ENCODE measurements at places on chromosomes 1 and 21.

GRCh38 chr1:186753241-186753640 lies 73.0 kb upstream of the PTGS2 start:
- no peak for DNase-seq

DNA sequence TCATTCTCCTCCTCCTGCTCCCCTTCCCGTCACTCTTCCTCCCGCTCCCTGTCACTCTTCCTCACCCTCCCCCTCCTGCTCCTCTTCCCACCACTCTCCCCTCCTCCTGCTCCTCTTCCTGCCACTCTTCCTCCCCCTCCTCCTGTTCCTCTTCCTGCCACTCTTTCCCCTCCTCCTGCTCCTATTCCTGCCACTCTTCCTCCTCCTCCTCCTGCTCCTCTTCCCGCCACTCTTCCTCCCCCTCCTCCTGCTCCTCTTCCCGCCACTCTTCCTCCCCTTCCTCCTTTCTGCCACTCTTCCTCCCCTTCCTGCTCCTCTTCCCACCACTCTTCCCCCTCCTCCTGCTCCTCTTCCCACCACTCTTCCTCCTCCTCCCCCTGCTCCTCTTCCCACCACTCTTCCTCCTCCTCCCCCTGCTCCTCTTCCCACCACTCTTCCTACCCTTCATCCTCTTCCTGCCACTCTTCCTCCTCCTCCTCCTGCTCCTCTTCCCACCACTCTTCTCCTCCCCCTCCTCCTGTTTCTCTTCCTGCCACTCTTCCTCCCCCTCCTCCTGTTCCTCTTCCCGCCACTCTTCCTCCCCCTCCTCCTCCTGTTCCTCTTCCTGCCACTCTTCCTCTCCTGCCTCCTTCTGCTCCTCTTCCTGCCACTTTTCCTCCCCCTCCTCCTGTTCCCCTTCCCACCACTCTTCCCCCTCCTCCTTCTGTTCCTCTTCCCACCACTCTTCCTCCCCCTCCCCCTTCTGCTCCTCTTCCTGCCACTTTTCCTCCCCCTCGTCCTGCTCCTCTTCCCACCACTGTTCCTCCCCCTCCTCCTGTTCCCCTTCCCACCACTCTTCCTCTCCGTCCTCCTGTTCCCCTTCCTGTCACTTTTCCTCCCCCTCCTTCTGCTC lies 28.7 kb upstream of the ARTN start:
- DNase-seq: no peak

- no peak for DNase-seq
Measured at GRCh38 chr1:24966724-24967346, 36.8 kb upstream of the RUNX3 start.

DNA sequence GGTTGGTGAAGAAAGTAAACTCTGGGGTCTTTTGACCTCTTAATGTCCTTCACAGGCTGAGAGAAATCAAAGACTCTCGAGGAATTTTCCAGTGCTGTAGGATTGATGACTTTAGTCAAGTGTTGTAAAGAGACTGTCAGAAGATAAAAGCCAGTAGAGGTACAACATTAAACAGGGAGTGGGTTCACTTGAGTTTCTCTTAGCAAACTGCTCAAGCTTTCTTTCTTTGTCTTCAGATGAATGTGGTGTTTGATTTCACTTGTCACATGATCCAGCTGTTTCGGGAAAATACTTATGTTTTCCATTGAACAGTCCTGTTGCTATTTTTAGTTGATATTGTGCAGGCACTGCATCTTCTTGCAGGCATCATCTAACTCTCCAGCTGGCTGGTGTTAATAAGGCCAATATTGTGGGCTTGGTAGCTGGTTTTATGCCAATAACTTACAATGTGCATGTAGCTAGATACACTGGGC lies 45.6 kb downstream of the XCL2 start:
- DNase-seq: no peak

DNA sequence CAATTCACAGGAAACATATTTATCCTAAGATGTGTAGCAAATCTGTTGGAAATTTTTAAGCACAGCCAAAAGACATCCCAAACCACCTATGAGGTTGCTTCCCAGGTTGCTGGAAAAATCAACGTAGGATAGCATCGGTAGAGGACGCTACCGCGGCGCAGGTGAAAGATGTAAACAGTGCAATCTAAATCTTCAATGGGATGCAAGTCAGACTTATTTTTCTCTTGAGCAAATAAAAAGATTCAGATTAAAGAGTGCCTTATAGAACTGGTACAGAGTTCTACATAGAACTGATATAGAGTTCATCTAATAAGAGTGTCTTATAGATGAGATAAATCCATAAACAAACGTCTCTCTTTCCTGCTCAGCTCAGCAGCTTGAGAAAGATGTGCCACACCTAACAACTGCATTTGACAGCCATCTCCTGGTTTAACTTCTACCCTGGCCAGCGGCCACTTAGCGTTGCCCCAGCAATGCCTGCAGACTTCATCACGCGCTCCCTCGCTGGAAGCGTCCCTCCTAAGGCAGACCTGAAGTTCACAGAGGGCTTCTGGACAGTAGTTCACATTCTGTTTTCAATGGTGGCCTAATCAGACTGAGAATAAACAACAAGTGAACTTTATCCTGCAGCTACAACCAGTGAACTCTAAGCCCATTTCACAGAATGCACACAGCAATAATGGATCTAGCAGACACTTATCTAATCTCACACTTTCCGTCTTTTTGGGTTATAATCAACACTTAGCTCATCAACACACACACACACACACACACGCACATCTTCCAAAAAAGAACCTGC lies 164.5 kb downstream of the TOMM20 start:
- DNase-seq: no peak

GRCh38 chr1:158020886-158021620 lies 27.6 kb downstream of the KIRREL1 start:
- no peak for DNase-seq

DNA sequence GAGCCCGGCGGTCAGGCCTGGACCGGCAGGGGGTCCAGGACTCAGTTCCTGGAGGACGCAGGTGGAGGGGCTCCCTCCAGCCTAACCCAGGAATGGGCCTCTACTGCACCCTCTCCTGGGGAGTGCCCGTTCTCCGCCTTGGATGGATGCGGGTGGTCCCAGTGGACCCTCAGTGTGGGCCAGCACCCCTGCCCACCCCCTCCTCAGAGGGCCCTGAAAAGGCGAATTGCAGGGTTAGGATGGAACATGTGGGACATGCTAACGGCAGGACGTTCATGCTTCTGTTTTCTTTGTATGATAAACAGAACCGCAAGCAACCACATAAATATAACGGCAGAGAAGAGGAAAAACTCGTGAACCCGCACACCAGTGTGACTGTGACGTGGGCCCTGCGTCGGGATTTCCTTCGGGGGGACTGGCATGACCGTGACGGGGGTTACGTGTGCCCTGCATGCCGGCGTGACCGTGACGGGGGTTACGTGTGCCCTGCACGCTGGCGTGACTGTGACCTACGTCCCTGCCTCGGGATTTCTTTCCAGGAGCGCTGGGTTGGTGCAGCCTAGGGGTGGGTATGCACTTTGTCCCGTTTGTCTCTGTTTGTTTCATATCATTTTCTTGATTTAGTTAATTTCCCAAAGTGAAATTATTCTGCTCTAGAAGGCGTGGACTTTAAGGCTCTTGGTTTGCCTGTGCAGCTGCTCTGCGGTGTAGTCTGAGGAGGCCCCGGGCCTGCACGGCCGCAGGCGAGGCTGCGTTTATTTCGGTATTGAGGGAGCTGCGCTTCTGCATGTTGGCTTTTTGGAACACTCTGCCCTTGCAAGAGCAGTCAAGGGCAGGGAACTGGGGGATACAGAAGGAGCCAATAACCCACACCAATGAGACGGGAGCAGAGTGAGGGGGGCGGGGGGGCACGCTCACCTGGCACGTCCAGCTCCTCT lies 3.1 kb downstream of the FTCD start:
- DNase-seq: peak; percentile 19

- DNase-seq: no peak
Measured at GRCh38 chr1:221327954-221328353, 413.9 kb downstream of the DUSP10 start.

DNA sequence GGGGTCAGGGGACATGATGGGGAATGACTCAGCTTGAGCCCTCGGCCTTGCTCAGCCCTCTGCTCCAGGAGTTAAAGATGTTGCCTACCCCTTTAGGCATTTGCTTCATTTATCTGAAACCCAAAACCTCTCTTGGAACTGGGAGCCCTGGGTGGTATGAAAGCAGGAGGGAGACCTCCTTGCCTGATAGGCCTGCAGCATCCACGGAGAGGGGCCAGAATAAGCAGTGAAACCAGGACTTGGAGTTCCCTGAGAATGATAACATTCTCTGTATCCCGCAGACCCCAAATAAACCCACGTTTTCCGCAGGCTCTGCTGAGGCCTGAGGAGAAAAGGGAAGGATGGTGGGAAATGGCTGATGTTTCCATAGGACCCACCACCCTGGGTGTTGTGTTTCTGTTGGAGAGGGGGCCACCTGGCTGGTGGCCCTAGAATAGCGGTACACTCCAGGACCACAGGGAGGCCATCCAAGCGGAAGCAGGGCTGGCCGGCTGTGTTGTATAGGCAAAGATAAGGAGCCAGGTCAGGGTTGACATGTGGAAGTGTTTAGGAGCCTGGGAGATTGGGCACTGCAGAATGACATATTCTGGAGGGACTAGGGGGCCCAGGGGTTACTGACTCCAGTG lies 77.4 kb downstream of the FOXD2 start:
- no peak for DNase-seq

Data from femur (tissue), 1 donor.